ENCODE measurements at places on chromosomes 13 and 19.
A peak's percentile ranks its signal among the peaks of the same experiment; 100 is the strongest.

DNA sequence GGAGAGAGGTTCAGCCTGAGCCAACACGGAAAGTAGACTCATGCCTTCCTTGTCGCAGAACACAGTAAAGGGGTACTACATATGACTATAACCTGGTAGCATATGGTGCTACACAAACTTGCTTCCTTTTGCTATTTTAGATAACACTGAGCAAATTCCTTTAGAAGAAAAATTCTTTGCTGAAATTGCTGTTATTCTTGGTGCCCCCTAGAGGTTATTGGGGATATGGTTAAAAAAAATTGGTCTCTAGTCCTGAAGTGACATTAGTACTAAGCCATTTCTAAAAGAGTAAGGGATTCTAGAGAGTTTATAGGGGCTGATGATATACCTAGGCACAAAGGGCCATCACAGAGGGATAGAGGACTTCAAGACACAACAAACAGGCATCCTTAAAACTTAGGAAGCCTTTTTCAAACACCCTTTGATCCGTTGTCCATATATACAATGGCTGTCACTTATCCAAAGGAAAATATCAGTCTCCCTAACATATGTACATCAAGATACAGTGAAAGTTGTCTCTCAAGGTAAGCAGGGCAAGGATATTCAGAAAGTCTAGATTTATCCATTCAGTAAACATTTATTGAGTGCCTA lies 13.9 kb upstream of the HS6ST3 start:
- peak; percentile 63 for ATAC-seq

DNA sequence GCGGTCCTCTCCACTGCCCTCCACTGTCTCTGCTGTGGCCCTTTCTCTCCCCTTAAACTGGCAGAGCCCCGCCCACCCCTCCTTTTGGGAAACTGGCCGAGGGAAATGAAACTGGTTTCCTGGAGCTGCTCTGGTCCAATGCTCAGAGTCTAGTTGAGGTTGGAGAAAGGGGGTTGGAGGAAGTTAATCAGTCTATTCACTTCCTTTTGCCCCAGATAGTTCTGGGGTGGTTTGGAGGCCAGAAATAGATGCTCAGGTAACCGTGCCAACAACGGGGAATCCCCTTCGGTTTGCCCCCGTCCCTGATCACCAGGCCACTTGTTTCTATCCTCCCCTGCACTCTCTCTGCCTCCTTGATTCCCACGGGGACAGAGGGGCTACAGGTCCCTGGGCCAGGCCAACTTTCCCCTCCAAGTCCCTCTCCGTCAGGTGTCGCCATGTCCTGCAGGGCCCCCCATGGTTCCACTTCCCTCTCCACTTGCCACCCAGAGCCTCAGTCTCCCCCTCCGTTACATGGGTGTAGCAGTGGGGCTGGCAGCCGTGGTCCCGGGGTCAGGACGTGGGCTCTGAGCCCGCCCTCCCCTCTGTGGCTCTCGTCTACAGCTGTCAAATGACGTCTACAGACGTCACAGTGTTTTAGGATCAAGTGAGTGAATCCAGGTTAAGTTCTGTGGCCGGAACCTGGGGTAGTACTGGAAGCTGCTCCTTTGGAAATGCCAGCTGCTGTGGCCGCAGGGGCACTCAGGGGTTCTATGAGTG lies at the start of gene IL4I1:
Gene IL4I1 (minus strand): TSS at position 25 of the 759 bp plus-strand sequence. CDS start 727 bp downstream, outside the sequence.
- ATAC-seq: peak; percentile 35

DNA sequence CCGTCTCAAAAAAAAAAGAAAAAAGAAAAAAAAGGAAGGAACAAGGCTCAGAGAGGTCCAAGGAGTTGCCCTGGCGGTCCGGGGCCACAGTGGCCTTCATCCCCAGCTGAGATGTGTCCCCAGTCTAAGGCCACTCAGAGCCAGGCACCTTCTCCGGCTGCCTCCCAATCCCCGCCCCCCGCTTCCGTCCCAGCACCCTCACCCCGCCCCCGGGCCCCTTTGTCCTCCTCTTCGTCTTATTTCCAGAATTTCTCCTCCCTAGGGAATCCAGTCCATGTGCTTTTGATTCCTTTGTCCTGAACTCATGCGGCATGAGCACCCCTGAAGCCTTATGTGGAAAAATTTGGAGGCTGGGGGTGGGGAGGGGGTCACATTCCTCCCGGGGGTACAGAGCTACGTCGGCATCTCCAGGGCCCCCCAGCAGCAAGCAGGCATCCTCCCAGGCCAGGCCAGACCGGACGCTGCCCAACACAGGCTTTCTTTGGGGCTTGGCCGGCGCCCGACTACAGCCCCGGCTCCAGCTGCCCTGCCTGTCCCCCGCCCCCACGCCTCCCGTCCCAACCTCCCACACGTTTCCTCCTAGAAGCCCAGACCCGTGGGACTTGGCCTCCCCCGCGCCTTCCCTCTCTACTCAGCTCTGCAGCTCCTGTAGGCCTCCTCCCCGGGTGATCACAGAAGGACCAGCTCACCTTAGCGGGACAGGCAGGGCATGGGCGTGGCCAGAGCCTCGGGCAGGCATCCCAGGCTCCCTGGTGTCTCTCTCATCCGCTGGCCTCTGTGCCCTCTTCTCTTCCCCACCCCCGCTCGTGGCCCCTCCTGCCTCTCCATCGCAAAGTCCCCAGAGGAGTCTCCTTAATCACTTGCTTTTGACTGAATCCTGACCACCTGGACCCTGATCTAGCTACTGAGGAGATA lies 17.8 kb upstream of the ADGRE5 start:
- peak; percentile 70 for ATAC-seq

GRCh38 chr19:42250666-42251531 lies 4.0 kb downstream of the ERF start:
- no peak for ATAC-seq

DNA sequence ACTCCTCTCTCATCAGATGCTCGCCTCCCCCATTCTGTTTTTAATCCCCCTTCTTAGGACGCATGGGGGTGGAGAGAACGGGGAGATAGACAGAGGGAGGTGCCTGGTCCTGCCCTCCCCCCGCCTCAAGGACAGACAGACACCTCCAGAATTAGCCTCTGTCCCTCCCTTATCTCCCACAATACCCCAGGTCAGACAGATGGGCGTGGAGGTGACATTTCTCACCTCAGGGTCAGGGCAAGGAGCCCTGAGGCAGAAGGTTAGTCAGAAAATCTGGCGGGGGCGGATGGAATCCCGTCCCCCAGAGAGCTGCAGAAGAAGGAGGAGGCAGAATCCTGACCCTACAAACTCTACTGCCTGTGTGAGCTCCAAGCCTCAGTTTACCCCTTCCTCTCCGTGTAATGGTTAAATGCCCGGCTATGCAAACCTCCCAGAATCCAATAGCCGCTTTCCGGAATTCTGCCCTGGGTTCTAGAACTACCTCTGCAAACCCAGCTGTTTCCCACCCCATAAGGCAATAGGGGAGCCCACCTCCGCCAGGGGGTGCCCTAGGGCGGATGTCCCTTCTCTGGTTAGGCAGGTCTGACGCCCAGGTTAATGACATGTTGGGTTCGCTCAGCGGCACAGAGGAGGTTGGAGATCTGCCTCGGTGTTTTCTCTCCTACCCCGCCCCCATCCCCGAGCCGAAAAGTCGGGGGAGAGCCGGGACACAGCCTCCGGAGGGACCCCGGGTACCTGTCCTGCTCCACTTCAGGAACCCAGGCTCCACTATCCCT lies 900 bp downstream of the PPP1R13L start:
- ATAC-seq: peak; percentile 8

GRCh38 chr19:17975032-17975431 lies 8.1 kb downstream of the KCNN1 start:
- no peak for ATAC-seq

DNA sequence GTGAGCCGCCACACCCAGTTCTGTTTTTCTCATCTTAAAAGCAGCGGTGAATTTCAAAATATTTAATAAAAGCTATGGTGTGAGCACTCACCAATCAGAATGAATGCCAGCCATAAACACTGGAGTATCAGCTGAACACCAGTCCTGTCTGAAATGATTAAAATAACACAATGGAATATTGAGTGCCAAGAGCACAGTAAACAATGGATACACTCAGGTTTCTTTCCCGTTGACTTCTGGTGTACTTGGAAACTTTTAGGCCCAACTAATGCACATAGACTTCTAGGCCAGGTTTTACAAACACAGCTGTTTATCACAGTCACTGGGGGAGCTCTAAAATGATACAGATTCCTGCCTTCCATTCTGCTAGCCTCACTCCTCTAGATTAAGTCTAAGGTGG lies 68.3 kb downstream of the SLC6A16 start:
- ATAC-seq: no peak

DNA sequence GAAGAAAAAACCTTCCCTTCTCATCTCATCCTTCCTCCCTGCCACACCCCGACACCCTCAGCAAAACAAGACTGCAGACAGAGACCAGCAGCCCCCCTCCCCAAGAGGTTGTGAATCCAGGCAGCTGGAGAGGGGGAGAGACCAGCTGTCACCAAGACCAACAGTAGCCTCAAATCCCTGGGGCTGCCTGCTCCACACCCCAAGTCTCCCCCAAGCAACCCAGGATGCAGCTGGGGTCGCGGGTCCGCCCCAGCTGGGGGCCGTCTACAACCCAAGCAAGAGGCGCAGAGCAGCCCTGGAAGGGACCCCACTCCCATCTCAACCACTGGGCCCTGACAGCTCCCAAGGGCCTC lies 7.1 kb downstream of the KLF16 start:
- ATAC-seq: no peak

GRCh38 chr19:18450931-18451836 lies 13.3 kb upstream of the ISYNA1 start:
- ATAC-seq: peak; percentile 93

GRCh38 chr19:41426952-41427646 lies at the start of gene B3GNT8:
B3GNT8 (minus strand) TSS chr19:41427374; CDS start chr19:41426778, 596 bp downstream.
- ATAC-seq: peak; percentile 62

- peak; percentile 71 for ATAC-seq
Measured at GRCh38 chr13:67224148-67224846, 5.8 kb downstream of the PCDH9 start.

- ATAC-seq: no peak
Measured at GRCh38 chr13:22276616-22277015, 605.7 kb downstream of the FGF9 start.

GRCh38 chr13:26568132-26568815 lies 10.8 kb downstream of the WASF3 start:
- no peak for ATAC-seq

GRCh38 chr13:59531571-59532091 lies 632.1 kb downstream of the DIAPH3 start:
- ATAC-seq: peak; percentile 80

- peak; percentile 42 for ATAC-seq
Measured at GRCh38 chr19:49889687-49890348, 6.9 kb downstream of the IL4I1 start.

DNA sequence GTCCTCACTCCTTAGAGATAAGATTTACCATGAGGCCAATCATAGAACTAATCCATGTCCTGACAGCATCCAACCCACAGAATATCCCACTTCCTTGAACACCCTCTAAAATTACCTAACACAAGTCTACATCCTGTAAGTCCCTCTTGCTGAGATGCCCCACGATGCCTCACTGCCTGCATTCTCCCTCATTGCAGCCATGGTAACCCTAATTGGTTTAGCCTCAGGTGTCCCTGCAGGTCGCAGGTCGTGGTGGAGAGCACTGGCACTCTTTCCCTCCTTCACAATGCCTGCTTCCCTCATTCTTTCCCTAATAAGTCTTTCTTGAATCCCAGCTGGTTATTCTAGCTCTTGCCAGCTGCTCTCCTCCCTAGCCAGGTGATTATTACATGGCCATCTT lies 35.3 kb upstream of the MYO16 start:
- no peak for ATAC-seq

- no peak for ATAC-seq
Measured at GRCh38 chr19:58497634-58498170, 14.1 kb downstream of the SLC27A5 start.

DNA sequence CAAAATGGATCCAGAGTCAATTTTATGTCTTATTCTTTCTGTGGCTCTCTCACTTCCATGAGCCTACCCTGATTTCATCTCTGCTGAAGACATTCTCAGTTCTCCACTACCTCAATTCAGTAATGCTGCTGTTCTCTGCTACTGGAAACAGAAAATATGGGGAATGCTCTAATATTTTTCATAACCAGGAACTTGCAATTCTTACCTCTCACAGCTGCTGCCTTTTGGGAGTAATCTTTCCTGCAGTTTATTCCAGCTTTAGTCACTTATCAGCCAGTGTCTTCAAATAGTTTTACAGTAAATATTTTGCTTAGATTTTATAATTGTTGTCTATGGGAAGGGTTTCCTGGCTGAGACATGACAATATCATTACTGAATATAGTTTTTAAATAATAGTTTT lies 145.1 kb upstream of the UFM1 start:
- ATAC-seq: no peak

GRCh38 chr19:39183104-39183503 lies 13.7 kb upstream of the NCCRP1 start:
- no peak for ATAC-seq

- ATAC-seq: no peak
Measured at GRCh38 chr13:101783554-101783953, 331.1 kb downstream of the ITGBL1 start.

DNA sequence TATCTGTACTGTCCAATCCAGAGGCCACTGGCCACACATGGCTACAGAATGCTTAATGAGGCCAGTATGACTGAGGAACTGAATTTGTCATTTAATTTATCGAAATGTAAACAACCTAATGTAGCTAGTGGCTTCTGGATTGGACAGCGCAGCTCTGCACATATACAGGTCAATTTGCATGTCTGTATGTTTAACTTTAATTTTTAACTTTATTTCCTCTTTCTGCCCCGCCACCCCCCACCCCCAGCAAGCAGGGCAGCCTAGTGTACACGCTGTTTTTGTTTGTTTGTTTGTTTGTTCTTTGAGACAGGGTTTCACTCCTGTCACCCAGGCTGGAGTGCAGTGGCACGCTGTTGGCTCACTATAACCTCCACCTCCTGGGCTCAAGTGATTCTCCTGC lies 15.5 kb downstream of the ZSWIM9 start:
- no peak for ATAC-seq

DNA sequence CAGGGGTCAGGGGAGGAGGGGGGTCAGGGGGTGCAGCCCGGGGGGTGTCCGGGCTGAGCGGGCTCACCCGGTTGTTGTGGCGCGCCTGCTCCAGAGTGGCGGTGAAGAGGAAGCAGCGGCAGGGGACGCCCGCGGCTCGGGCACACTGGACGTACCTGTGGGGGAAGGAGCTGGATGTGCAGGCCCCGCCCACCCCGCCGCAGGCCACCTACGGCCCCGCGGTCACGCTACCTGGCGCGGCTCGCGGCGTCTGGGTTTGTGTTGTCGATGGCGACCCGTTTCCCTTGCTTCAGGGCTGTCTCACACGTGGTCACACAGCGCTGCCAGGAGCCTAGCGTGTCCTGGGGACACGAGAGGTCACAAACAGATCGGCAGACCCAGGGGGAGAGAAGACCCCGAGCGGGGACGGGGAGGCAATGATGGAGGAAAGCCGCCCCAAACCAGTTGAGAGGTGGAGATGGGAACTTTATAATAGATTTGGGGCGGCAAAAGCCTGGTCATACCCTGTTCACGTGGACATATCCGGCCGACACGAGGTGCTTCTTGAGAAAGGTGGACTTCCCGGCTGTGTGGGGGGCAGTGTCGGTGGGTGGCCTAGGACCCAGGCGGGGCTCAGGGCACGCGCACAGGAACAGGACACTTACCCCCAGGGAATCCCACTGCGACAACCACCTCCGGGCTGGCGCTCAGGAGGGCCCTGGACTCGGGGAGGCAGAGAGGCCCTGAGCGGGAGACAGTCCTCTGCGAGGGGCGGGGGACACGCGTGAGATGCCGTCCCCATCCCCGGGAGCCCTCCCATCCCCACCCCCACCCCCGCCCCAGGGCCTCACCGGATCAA lies 5.6 kb downstream of the PNKP start:
- no peak for ATAC-seq

GRCh38 chr19:14164724-14165493 lies 28.5 kb upstream of the ASF1B start:
- no peak for ATAC-seq

- peak; percentile 74 for ATAC-seq
Measured at GRCh38 chr13:46913757-46914156, 16.9 kb upstream of the HTR2A start.
